ENCODE measurements at places on chromosomes 3 and 15.

DNA sequence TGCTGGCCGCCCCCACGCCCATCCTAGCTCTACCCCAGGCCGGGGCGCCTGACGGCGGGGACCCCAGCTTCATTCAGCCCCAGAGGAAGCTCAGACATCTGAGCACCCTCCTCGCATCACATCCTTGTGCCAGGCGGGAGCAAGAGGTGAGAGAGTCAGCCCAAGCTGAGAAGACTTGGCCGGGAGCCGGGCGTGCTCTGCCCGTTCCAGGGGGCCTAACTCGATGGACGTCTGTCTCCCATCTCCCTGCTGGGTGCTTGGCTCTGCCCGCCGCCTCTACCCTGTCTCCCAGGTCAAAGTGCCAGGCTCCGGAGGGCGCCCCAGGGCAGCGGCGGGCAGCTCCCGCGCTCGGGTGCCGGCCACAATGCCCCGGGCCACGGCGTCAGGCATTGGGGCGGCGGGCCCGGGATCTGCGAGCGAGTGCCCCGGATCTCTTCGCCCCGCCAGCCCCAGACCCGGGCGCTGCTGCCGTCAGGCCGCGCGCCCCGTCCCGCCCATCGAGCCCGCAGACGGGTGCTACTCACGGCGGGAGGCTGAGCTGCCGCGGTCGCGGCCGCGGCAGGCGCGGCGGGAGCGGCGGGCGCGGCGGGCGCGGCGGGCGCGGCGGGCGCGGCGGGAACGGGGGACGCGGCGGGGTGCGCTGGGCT is 388 bp downstream of the DAPK2 start:
- no peak for DNase-seq

DNA sequence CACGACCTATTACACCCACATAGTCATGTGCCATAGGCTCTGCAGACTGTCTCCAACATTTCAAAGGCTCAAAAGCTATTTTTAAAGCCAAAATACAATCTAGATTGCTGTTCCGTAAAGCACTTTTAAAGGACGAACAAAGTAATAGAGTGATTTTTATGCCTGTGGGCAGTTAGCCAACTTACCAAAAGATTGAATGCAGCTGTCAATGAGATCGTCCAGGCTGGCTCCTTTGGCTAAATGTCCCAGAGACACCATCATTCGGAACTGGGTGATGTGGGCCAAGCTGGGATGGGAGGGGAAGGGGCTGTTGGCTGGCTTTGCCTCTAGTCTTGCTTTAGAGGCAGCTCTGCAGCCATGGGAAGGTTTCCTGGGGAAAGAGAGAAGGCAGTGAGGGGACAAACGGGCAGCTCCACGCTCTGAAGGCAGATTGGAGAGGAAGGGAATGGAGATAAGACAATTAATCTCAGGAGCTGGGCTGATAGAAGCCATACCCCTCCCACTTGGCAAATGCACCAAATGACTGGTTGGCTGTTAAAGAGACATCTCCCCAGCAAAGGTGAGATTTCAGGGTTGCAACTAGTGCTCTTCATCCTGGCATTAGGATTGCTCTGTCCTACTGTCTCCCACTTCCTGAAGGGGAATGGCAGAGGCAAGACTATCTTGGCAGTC is 4.8 kb downstream of the RASGRP1 start:
- no peak for DNase-seq

DNA sequence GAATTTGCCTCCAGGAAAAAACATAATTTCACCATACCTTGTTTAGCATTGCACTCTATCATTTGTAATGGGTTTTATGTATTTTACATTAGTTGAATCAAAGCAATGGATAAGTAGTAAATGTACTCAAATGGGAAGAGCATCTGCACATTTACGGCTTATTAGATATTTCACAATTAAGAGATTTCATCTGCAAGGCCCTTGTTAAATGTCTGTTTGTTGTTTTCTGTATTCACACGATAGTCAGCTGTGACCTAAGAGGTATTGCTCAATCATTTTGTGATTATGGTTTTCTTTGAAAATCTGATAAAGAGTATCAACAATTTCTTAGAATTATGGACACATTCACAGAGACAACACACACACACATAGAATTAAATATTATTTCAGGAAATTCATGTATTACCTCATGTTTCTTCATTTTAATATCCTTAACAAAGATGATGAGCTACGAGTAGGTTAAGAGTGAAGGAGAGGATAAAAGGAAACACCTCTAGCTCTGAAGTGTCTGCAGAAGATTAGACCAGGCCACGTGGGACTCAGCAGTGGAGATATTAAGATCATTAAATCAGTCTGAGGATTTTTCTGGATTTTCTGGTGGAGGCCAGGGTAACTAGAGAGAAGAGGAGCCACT is 121.9 kb upstream of the POU1F1 start:
- no peak for DNase-seq

- DNase-seq, result no peak
These were observed 295.2 kb upstream of the WNT5A start for GRCh38 chr3:55782351-55782750.

DNA sequence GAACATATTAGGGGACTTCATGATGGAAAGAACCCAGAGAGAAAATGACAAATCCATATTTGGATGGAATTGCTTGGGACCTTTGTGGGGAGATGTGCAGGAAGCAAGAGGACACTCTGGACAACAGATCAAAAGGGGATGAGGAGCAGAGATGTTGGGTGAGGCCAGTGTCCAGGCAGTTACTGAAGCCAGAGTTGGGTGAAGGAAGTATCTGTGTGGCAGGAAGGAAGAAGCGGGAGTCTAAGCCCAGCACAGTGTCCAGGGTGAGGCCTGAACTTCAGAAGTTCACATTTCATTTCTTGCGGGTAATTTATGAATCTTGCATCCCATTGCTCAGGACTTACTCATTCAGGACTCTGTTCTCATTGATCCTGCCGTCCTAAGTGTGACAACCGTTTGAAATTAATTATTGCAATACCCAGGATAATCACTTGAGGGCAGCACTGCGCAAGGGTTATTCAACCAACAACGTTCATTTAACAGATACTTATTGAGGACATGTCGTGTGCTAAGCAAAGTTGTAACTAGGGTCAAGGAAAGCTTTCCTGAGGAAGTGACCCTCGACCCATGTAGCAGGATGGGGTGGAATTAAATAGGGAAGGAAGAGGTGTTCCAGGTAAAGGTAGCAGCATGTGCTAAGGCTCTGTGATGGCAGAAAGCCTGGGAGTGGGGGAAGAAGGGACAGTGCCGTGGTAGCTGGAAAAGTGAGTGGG is 61.3 kb upstream of the CMTM8 start:
- DNase-seq, result no peak

GRCh38 chr3:60954048-60954447 is 297.2 kb downstream of the FHIT start:
- DNase-seq, result no peak

DNA sequence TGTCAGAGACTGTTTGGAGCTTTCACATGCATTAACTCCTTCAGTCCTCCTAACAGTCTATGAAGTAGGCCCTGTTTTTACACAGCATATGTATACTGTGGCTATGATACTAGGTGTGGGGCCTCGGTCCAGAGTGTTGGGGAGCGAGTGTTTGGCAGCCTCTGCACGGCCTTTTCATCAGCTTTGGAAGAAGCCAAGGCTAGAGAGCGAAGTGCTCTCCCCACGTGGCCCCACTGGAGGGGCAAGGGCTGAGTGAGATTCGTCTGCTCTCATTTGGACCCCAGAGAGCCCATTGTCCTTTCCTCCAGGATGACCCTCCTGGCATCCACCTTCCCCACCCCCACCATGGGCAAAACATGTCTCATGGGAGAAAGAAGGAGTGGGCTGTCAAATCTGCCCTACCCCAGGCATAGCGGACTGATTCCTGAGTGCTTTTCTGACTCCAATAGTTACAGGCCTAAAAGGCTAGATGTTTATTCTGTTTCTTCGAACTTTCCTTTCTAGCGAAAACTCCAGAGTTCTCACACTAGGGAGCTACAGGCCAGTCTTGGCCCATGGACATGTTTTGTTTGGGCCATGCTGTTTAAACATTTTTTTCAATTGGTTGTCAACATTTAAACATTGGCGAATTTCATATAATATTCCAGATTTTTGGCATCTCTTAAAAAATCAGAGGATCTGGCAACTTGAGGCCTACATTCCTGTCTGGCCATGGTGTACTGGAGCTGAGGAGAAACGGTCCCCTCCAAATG is 76.0 kb downstream of the EEFSEC start:
- DNase-seq, result no peak

GRCh38 chr15:63430766-63431451 is 49.3 kb upstream of the CA12 start:
- no peak for DNase-seq
